ENCODE measurements at places on chromosomes 5 and 9.

DNA sequence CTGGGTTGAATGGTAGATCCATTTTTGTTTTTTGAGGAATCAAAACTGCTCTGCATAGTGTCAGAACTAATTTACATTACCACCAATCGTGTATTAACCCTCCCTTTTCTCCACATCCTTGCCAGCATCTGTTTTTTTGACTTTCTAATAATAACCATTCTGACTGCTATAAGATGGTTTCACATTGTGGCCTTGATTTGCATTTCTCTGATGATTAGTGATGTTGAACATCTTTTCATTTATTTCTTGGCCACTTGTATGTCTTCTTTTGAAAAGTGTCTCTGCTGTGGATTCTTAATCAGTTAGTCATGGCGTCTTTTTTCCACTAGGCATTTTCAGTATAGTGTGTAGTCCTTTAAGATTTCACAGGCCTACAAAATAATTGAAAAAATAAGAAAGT, 2144.3 kb upstream of the C9orf72 start:
- no peak for DNase-seq

DNA sequence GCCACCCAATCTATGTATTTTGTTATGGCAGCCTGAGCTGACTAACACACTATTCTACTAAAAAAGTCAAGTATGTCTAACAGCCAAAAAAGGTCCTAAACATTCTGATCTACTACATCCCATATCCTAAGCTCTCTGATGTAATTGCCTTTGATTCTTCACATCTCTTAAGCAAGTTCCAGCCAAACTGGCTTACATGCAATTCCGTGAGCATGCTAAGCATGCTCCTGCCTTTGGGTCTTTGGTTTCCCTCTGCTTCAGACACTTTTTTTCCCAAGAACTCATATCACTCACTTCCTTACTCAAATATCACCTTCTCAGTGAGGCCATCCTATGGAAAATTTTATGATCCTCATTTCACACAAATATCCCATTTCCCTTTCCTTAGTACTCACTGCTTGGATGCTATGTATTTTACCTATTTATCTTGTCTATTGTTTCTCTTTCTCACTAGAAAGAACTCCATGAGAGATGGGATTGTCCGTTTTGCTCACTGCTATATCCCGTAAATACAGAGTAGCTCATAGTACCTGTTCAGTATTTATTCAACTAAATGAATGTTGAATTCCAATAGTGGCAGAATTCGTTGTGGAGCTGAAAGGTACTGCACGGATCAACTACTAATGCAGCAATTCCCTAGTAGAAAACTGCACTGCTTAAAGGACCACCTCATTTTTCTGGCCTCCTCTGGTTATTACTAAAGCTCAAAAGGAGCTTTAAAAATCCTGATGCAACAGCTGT, 2.3 kb upstream of the SLC12A2 start:
- no peak for DNase-seq

DNA sequence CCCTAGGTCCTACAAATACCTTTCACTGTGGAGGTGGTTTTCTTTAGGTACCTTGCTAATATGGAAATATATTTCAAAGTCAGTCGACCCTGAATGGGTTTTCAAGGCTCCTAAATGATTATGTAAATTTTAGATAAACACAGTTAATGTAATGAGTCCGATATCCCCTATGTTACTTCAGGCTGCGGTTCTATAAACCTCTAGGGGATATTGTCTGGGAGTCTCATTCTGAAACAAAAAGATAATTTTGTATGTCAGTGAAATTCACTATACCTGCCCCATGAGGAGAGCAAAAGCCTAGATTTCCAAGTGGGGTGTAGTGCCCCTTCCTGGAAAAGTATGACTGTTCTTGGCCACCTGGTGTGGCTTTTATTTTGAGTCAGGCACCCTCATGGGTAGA, 377.3 kb downstream of the ICE1 start:
- DNase-seq: no peak

DNA sequence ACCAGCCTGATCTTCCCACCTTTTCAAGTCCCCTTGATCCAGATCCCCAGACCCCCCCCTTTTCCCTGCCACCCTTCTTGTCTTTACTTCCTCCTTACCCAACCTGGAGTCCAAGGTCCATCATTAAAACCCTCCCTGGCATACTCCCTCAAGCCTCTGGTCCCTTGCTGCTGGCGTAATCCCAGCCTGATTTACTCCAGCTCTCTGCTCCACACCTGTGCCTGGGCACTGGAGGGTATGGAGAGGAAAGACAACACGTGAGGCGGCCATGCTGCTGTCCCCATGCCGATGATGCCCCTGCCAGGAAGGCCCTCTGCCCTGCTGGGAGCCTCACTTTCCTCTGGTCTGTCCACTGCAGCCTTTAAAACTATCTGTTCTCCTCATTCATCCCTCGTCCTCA, 5.1 kb downstream of the B4GALT7 start:
- no peak for DNase-seq

Measured in esophagus squamous epithelium (tissue), 5 donors.